K562 (cell line): ENCODE measurements at places on chromosomes 12 and 14. TPM values are rescaled to one million over a fixed set of nuclear protein-coding genes. Genes with fewer than 3 reads are reported as not detected.
A peak's percentile ranks its signal among the peaks of the same experiment; 100 is the strongest.

DNA sequence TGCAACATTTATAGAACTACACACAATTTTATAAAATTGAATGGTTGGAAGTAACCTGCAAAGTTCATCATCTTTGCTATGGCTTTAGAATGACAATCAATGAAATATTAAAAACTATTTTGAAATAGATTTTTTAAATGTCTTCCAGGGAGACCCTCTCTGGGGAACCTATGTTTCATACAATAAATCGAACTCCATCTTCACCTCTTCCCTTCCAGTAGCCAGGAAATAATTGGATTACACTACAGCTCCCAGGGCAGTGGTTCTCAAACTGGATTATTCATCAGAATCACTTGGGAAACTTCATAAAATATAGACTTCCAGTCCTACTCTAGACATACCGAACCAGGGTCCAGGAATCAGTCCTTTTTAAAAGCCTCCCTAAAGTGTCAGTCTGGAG, 328.4 kb downstream of the DUSP6 start:
- H3K36me3 ChIP-seq: no peaks in the 10 kb centered on the region
- H3K4me1 ChIP-seq: no peaks in the 10 kb centered on the region
- H3K27ac ChIP-seq: no peak overlapping the region
- DNase-seq: no peak
- H3K27me3 ChIP-seq: no peaks in the 10 kb centered on the region

- H3K36me3 ChIP-seq: no peaks in the 10 kb centered on the region
- H3K4me3 ChIP-seq: no peak overlapping the region
- H3K4me1 ChIP-seq: peaks cover 4% of the 10 kb centered on the region
Observed at GRCh38 chr14:101196795-101197590, 293.5 kb upstream of the RTL1 start.

WIF1 gene
- not detected in 2 replicates for total RNA-seq

DNA sequence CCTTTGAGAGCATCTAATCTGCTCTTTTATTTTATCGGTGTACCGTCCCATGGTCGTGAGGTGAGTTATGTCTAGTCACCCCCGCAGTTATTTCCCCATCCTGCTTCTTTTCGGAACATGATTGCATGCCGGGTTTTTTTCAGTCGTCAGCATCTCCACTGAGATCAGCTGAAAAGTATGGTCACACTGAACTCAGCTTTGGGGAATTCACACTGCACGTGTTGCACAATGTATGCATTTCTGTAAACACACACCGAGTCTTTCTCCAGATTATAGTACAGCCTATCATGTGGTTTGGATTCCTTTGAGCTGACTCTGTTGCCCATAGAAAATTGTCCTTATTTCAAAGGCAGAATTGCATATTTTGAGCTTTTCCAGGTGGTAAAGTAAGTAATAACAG, 24.6 kb downstream of the PLXNC1 start:
- no peak overlapping the region for H3K27ac ChIP-seq
- no peak for DNase-seq
- H3K27me3 ChIP-seq: 0 out of 3 replicates have a peak, but pooled peaks cover 3% of the 10 kb centered on the region
- H3K36me3 ChIP-seq: no peaks in the 10 kb centered on the region

HPD gene
- 0.29 TPM in 2 replicates for total RNA-seq

- H3K27ac ChIP-seq: peak overlapping the region; percentile 83; the same call in 2 of the 3 replicates
- DNase-seq: peak; percentile 22
- no peaks in the 10 kb centered on the region for H3K27me3 ChIP-seq
- no peaks in the 10 kb centered on the region; the same call in 1 of the 2 replicates for H3K4me1 ChIP-seq
- no peaks in the 10 kb centered on the region for H3K36me3 ChIP-seq
Observed at GRCh38 chr12:25692115-25693035, 139.3 kb upstream of the LMNTD1 start.

KRT75 gene
- total RNA-seq: not detected in 2 replicates

TAS2R42 gene
- not detected in 2 replicates for total RNA-seq

DNA sequence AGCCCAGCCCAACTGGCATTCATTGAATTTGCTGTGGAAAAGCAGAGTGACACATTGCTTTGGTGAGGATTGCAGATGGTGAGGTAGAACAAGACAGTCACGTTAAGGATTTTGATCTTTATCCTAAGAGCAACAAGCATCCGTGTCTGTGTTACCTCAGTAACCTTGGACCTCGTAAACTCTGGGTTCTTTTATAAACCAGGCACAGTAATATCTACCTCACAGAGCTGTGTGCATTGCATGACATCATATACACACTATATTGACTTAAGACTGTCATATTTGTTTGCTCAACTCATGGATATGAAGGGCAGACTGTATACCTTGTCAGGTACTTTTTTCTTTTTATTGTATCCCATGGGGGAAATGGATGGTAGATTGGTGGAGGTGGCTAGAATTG, 156.2 kb downstream of the ETV6 start:
- no peaks in the 10 kb centered on the region for H3K27me3 ChIP-seq
- DNase-seq: no peak
- H3K4me3 ChIP-seq: no peak overlapping the region
- H3K27ac ChIP-seq: no peak overlapping the region

- peak; percentile 66 for DNase-seq
- no peaks in the 10 kb centered on the region for H3K4me1 ChIP-seq
- no peaks in the 10 kb centered on the region for H3K36me3 ChIP-seq
- no peaks in the 10 kb centered on the region for H3K27me3 ChIP-seq
- no peak overlapping the region for H3K27ac ChIP-seq
Observed at GRCh38 chr12:112664569-112664968, 127.0 kb upstream of the RPH3A start.

KRT3 gene
- total RNA-seq: not detected in 2 replicates

CLEC6A gene
- not detected in 2 replicates for total RNA-seq

DNA sequence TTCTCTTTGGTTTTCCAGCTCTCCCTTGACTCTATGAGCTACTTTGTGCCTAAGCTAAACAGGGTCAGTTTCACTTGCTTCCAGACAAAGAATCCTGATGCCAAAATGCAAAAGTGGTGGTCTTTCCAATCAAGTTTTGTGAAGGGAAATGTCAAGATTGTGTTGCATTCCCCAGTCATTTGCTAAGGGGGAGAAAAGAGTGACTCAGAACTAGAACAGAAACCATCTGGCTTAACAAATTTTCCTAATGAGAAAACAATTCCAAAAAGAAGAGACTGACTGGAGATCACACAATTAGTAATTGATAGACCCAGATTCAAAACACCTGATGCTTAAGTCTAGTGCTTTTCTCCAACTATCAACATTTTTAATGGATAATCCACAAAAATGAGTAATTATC, 235.1 kb upstream of the DIO2 start:
- no peak for DNase-seq
- no peak overlapping the region for H3K4me3 ChIP-seq
- H3K4me1 ChIP-seq: no peaks in the 10 kb centered on the region
- H3K36me3 ChIP-seq: no peaks in the 10 kb centered on the region
- H3K27me3 ChIP-seq: no peaks in the 10 kb centered on the region

- H3K27ac ChIP-seq: no peak overlapping the region; the same call in 2 of the 3 replicates
- H3K27me3 ChIP-seq: no peaks in the 10 kb centered on the region
- no peak overlapping the region for H3K4me3 ChIP-seq
- peaks cover 32% of the 10 kb centered on the region for H3K4me1 ChIP-seq
- no peak for DNase-seq
Observed at GRCh38 chr12:51242120-51242519, 3.5 kb downstream of the DAZAP2 start.

DNA sequence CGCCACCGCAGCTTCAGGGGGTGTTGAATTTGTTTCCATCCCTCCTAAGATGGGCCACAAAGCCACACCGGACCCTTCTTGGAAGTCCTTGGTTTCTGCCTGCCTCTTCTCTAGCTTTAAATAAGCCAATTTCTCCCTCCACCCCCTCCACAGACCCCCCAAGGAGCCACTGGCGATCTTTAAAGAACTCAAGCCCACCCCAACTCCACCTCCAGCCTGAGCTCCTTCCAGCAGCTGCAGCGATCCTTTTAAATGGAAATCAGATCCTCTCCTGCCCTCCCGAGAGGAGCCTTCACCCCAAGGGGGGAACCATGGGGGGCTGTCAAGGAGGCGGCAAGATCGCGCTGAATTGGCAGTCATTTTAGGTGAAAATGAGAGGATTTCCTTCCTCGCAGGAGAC, 133.1 kb downstream of the NCOR2 start:
- H3K4me1 ChIP-seq: peaks cover 30% of the 10 kb centered on the region
- DNase-seq: no peak
- no peak overlapping the region for H3K4me3 ChIP-seq
- H3K27me3 ChIP-seq: no peaks in the 10 kb centered on the region
- H3K27ac ChIP-seq: no peak overlapping the region

DNA sequence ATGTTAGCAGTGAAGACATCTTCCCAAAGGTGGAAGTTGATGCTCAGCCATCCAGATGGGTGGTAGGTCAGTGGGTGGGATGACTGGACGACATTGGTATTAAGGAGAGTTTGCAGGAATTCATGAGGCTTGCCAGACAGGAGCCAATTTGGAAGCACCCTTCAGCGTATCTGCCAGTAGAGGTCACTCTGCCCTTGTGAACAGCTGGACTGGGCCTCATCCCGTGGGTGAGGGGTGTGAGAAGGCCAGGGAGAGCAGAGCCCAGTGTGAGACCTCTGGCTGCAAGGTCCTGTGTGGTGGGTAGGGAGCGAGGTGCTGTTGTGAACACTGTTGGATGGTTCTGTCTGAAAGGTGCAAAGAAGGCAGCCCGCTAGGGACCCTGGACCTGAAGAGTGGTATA, 37.7 kb downstream of the SLC5A8 start:
- no peaks in the 10 kb centered on the region for H3K27me3 ChIP-seq
- no peaks in the 10 kb centered on the region for H3K36me3 ChIP-seq
- peak; percentile 17 for DNase-seq
- no peaks in the 10 kb centered on the region for H3K4me1 ChIP-seq
- H3K27ac ChIP-seq: no peak overlapping the region
- H3K4me3 ChIP-seq: no peak overlapping the region

- no peak overlapping the region for H3K4me3 ChIP-seq
- DNase-seq: peak; percentile 28
- peaks cover 16% of the 10 kb centered on the region for H3K4me1 ChIP-seq
- peaks cover 85% of the 10 kb centered on the region for H3K36me3 ChIP-seq
- no peaks in the 10 kb centered on the region for H3K27me3 ChIP-seq
- H3K27ac ChIP-seq: no peak overlapping the region
Observed at GRCh38 chr12:132804426-132804861, 24.2 kb downstream of the GOLGA3 start.

DNA sequence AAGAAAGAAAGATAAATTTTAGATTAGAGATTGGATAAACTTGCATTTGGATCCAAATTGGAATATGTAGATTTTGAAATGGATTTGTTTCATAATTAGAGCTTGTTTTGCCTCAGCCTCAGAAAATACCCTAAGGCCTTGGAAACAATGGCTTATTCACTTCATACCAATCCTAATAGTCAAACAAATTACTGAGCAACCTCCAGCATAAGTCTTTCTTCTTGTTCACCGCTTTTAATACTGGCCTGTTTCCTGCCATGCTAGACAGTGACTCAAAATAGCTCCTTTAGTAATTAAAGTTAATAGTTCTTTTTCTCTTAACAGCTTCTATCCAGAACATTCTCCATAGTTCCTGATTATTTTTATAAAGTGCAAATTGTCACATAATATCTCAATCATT, 110.9 kb upstream of the DNM1L start:
- H3K4me1 ChIP-seq: no peaks in the 10 kb centered on the region
- no peak overlapping the region for H3K27ac ChIP-seq
- DNase-seq: no peak
- no peaks in the 10 kb centered on the region for H3K36me3 ChIP-seq

- H3K27me3 ChIP-seq: no peaks in the 10 kb centered on the region
- DNase-seq: no peak
- no peak overlapping the region for H3K27ac ChIP-seq
- H3K4me3 ChIP-seq: no peak overlapping the region
- H3K36me3 ChIP-seq: peaks cover 59% of the 10 kb centered on the region
Observed at GRCh38 chr12:122874081-122874480, 21.8 kb downstream of the VPS37B start.

GRCh38 chr12:22459838-22460490, 84.4 kb downstream of the C2CD5 start:
- no peaks in the 10 kb centered on the region for H3K27me3 ChIP-seq
- H3K36me3 ChIP-seq: peaks cover 6% of the 10 kb centered on the region; the same call in 2 of the 3 replicates
- no peak overlapping the region for H3K4me3 ChIP-seq
- peak; percentile 7 for DNase-seq

- no peaks in the 10 kb centered on the region for H3K36me3 ChIP-seq
- DNase-seq: no peak
- no peak overlapping the region for H3K27ac ChIP-seq
Observed at GRCh38 chr14:96197163-96197852, 7.3 kb upstream of the BDKRB2 start.

BICDL1 gene
- total RNA-seq: 0.95 and 1.3 TPM in 2 replicates

ASB2 gene
- not detected in 2 replicates for total RNA-seq

DNA sequence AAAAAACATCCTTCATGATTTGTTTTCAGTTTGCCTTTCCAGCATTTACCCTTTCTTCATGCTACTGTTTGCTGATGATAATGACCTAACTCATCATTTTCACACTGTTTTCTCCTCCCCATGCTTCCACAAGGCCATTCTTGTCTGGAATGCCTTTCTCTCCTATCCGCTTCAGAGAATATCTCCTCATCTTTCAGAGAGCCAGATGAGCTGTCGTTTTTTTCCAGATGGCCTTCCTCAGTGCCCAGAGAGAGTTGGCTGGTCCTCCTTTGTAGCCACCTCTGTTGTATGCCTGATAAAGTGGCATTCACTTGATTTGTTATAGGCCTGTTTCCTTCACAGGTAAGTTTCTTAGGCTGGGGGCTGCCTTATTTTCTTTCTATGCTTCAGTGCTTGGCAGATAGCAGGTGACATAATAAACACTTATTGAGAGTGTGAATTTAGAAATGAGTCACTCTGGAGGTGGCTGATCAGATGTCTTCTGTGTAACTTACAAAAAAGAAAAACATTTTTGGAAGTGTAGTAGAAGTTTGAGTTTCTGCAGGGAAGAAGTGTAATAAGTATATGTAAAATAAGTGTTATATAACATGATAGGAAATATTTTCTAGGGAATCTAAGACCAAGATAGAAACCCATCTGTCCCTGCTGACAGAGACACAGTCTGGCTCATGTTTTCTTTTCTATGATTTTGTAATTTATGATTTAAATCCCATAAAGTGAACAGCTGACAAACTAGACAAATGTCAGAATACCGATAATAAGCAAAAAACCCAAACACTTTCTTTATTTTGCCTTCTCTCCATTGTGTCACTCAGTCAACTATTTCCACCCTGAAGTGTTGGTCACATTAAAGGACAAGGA, 174.5 kb downstream of the DACT1 start:
- no peak for DNase-seq
- H3K27ac ChIP-seq: no peak overlapping the region
- no peaks in the 10 kb centered on the region for H3K4me1 ChIP-seq
- H3K36me3 ChIP-seq: no peaks in the 10 kb centered on the region
- no peak overlapping the region for H3K4me3 ChIP-seq

DNA sequence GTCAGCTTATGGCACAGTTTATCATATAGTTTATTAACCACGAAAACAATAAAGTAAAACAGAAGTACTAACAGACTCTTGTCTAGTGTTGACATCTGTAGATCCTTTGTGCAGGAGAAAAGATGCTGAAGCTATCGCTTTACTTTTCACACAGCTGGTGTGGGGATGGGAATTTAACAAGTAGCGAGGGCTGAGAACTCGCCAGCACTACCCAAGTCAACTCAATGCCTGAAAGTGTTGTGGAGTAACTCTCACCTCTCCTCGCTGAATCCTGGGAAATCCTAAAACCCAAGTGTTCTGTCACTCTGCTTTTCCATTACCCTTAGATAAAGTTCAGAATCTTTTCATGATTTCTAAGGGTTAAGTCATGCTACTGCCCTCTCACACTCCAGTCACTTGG, 264.2 kb downstream of the BMP4 start:
- no peak for DNase-seq
- no peaks in the 10 kb centered on the region for H3K36me3 ChIP-seq
- no peaks in the 10 kb centered on the region for H3K4me1 ChIP-seq
- H3K27me3 ChIP-seq: no peaks in the 10 kb centered on the region
- H3K27ac ChIP-seq: no peak overlapping the region
- H3K4me3 ChIP-seq: no peak overlapping the region

- no peaks in the 10 kb centered on the region for H3K36me3 ChIP-seq
- no peaks in the 10 kb centered on the region for H3K4me1 ChIP-seq
- no peak for DNase-seq
- no peak overlapping the region for H3K27ac ChIP-seq
- H3K27me3 ChIP-seq: no peaks in the 10 kb centered on the region; the same call in 2 of the 3 replicates
- H3K4me3 ChIP-seq: no peak overlapping the region
Observed at GRCh38 chr12:119547001-119547400, 46.6 kb upstream of the TMEM233 start.
